ENCODE measurements at places on chromosomes 16 and 17. TPM values are rescaled to one million over a fixed set of nuclear protein-coding genes. Genes with fewer than 3 reads are reported as not detected.

Gene ZNF778
- total RNA-seq: 5.3 TPM

Gene MYH1
- not detected for total RNA-seq

Gene MAFG
- total RNA-seq: 12.3 TPM

Gene CFAP52
- not detected for total RNA-seq

Gene CDRT15
- total RNA-seq: not detected

Gene C17orf58
- 5.9 TPM for total RNA-seq

Gene NEUROD2
- not detected for total RNA-seq

Gene KRTAP4-1
- total RNA-seq: not detected

GRCh38 chr17:4573115-4573514 lies 11.2 kb upstream of the SMTNL2 start:
- no peak for ATAC-seq

- peak; percentile 29 for ATAC-seq
These were observed 310.3 kb downstream of the CDH13 start for GRCh38 chr16:82936941-82937551.

DNA sequence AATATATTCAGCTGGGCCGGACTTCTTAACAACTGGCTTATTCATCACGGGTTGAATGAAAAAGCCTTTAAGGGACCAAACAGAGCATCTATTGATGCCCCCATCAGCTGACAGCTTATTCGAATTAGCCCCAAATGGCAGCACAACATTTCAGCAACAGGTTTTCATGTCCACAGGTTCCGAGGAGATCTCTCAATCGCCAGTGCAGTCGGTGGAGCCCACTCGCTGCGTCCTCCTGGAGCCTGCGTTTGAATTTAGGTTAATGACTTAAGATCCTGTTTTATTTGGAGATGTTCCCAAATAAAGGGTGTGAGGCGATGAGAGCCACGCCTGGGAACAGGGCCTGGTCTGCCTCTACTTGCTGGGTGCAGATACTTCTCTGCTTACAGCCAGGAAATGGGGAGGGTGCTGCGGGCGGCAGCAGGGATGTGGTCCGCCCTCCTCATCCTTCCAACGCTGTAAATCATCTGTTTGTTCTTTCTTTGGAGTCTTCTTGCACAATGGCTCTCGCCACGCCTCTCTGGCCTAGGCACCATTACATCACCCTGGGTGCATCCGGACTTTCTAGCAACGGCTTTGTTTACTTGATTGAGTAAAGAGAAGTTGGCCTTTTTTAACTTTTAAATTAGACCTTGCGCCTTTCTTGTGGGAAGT lies 22.6 kb downstream of the NDE1 start:
- peak; percentile 98 for ATAC-seq

DNA sequence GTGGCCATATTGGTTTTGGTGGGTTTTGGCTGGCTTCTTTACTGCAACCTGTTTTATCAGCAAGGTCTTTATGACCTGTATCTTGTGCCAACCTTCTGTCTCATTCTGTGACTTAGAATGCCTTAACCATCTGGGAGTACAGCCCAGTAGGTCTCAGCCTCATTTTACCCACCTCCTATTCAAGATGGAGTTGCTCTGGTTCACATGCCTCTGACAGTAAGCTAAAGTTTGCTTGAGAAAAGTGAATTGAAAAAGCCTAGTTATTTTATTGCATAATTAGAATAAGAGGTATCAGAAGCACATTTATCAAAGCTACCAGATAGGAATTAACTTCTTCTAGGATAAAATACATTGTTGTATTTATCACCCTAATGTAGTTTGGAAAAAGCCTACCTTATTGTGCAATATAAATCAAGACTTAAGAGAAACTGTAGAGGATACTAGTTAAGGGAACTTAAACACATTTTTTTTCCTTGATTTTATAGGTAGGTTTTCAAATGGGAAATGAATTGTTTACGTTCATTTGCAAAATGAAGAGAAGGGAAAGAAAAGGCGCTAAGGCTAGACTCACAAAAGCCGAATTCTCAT lies 202.3 kb upstream of the KCNJ16 start:
- ATAC-seq: no peak

- no peak for ATAC-seq
These were observed 4.4 kb downstream of the RNF166 start for GRCh38 chr16:88701581-88702370.

GRCh38 chr17:48391444-48391843 lies 38.6 kb downstream of the SKAP1 start:
- ATAC-seq: no peak

DNA sequence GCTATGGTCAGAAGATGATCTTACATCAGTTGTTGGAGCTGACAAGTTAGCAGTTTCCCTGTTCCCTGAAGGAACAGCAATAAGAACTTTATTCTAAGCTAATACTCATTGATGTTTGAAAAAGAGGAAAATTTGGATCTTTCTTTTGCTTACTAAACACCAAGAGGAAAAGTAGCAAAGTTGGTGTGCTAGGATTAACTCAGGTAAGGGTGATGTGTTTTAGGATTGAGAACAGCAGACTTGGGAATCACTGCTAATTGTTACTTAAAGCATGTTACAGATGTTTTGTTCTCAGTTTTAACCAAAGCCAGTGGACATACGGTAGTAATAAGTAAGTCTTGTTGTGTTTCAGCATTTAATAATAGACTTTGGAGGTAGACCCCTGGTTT lies 3.7 kb downstream of the SETD6 start:
- ATAC-seq: no peak

DNA sequence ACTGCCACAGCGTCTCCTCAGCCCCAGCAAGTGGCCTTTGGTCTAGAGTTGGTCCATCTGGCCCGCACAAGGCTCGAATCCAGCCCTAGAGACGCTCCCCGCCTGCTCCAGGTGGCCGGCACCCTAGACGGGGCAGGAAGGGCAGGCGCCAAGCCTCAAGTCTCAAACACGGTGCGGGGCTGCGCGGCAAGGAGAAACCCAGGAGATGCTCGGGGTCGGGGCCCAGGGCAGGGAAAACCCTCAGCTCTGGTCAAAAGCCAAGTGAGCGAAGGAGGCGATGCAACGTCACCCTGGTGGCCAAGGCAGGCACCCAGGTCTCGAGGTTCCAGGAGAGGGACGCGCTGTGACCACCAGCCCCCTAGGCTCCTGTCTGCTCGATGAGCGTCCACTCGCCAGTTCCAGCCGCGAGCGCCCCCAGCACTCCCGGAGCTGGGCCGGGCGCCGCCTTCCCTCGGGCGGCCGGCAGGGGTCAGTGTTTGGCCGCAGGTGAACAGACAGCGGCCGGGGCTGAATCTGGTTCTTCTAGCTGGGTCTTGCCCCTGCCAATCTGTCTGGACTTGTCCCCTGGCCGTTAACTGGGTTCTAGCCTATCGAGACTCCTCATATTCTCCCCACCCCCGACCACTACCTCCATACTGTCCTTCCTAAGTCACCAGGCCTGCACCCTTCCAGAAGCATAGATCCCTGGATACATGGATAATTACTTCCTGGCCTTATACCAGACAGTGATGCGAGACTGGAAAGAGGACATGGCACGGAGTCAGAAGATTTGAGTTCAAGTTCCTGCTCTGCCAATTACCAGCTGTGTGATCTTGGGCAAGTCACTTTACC lies 44.0 kb downstream of the PRAC1 start:
- peak; percentile 87 for ATAC-seq

- no peak for ATAC-seq
These were observed 93.9 kb downstream of the CEP112 start for GRCh38 chr17:66098040-66098439.

- no peak for ATAC-seq
These were observed 1.9 kb downstream of the KAT2A start for GRCh38 chr17:42119301-42119700.

- ATAC-seq: no peak
These were observed 4.1 kb upstream of the SLC25A10 start for GRCh38 chr17:81707725-81708646.

DNA sequence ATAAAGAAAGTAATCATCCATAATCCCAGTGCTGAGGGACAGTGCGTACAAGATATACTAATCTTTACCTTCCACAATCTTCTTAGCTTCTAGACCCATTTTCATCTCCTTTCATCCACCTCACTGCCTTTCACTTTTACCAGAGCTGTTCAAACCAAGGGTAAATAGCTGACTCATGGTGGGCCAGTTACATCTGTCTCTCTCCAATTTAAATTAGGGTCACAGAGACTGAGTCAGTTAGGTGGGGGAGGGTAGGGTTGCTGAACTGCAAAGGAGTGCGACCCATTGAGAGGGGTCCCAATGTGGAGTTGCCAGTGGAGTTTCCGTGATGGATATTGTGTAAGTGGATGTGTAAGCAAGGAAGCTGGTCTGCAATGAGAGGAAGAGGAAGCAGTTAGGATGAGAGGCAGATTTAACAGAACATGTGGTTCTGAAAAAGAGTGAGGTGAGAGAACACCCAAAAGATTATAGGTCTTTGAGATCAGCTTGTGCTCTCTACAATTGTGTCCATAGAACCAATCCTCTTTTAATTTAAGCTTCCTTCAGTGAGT lies 83.5 kb downstream of the GP2 start:
- ATAC-seq: no peak

GRCh38 chr16:23156946-23157460 lies 7.8 kb upstream of the USP31 start:
- no peak for ATAC-seq

- peak; percentile 1 for ATAC-seq
These were observed 8.5 kb downstream of the SLC22A31 start for GRCh38 chr16:89191901-89192185.

DNA sequence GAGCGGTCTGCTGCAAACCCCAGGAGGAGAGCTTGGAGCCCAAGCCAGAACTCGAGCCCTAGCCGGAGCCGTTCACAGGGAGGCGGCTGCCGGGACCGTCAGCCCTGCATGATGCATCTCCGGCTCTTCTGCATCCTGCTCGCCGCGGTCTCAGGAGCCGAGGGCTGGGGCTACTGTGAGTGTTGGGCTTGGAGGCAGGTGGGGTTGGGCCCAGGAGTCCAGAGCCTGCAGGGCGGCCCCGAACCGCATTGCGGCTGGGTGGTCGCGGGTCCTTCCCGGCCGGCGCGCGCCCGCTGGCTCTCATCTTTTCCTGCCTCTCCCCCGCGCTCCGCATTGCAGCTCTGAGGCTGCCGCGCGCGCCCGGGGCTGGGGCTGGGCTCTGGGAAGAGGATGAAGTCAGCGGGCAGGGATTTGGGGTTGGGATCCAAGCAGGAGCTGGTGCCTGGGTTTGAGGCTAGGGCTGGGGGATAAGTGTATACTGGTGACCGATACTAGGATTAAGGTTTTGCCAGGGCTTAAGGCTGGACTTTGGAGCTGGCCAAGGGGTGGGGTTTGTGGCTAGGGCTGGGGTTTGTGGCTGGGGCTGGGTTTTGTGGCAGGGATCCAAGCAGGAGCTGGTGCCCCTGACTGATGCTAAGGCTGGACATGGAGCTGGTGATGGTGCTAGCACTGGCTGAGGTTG lies 532 bp downstream of the CNTNAP1 start:
- peak; percentile 1 for ATAC-seq

GRCh38 chr17:75799402-75799801 lies 14.8 kb downstream of the UNK start:
- peak; percentile 27 for ATAC-seq

DNA sequence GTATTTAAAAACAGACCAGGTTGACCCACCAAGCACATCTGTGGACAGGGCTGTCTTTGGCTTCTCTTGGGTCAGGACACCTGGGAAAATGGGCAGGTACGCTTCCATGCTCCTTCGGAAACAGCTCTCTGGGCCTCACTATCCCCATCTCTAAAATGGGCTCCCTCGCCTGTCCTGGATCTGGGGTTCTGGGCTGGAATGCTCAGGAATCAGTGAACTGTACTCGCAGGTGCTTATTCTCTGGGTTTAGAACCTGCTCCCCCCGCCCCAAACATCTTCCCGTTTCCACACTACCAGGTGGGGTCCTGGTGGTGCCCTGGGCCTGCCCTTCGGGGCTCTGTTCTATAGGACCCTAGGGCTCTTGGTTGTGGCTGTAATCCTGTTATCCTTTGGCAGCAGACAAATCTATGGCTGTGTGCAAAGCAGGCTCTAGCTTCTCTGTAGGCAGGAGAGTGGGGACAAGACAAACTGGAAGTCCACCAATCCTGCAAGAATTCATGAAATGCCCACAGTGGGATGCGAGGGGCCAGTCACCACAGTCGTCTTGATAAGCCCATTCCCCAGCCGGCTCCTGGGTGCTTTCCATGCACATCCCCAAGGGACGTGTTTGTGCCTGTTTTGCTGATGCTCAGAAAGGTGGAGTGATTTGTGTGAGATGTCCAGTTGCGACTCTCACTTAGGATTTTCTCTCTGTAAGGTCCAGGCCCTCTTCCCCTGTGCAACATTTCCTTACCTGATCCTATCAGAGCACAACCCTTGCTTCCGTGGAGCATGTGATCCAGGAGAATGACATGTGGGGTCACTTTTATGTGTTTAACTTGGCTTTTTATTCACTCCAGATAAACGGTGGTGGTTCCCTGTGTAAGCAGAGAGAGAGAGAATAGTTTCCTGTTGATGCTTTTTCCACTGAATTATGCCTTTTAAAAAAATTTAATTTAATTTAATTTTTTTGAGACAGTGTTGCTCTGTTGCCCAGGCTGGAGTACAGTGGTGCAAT lies 37.2 kb downstream of the HAPSTR1 start:
- no peak for ATAC-seq

- no peak for ATAC-seq
These were observed 23.9 kb downstream of the RAD51D start for GRCh38 chr17:35095741-35096140.

DNA sequence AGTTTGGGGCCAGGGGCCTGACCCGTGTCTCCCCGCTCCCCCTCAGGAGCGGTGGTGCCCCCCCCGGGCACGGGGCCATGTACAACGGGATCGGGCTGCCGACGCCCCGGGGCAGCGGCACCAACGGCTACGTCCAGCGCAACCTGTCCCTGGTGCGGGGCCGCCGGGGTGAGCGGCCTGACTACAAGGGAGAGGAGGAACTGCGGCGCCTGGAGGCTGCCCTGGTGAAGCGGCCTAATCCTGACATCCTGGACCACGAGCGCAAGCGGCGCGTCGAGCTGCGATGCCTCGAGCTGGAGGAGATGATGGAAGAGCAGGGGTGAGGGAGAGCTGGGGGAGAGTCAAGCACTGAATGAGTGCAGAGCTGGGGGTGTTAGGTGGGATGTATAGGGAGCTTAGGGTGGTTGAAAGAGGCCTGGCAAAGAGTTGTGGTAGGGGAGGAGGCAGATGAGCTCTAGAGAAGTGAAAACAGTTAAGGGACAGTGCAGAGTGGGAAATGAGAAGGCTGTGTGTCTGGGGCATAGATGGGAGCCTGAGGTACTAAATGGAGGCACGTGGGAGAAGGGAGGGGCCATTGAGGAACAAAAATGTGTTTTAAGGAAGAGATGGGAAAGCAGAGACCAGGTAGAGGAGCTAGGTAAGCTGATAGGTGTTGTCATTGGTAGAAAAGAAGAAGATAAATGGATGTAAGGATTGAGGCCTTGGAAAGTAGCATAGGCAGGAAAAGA lies 4.0 kb downstream of the SRRM2 start:
- ATAC-seq: no peak

- ATAC-seq: peak; percentile 25
These were observed 51.4 kb downstream of the USP10 start for GRCh38 chr16:84751241-84751640.

DNA sequence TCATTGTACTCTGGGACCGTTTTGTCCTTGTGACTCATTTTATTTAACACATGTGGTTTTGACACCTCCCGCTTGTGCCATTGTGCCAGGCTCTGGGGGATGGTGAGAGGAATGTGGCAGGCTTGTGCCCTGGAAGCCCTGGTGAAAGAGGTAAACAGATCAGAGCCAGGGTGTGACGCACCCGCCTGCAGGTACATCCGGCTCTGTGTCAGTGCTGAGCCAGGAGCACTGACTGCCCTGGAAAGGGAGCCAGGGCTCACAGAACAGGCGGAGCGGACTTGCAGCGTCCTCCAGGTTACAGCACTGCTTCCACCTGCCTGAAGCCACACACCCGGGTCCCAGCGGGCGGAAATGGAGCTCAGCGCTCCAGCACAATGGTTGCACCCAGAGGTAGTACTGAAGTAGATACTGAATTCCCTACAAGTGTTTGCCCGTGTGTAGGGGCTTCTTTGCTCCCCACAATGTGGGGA lies 30.6 kb downstream of the CDRT15 start:
- ATAC-seq: peak; percentile 99

Data from esophagus mucosa (tissue), 1 donor.